Natural killer cell (primary cell): ENCODE measurements at places on chromosomes 2 and 18. TPM values are rescaled to one million over a fixed set of nuclear protein-coding genes. Genes with fewer than 3 reads are reported as not detected.

GRCh38 chr2:18503376-18504228, 56.9 kb downstream of the RDH14 start:
- no peak for DNase-seq

The CD226 gene
- total RNA-seq: 178 TPM

GRCh38 chr2:176370467-176371171, 101.4 kb downstream of the MTX2 start:
- no peak for DNase-seq

DNA sequence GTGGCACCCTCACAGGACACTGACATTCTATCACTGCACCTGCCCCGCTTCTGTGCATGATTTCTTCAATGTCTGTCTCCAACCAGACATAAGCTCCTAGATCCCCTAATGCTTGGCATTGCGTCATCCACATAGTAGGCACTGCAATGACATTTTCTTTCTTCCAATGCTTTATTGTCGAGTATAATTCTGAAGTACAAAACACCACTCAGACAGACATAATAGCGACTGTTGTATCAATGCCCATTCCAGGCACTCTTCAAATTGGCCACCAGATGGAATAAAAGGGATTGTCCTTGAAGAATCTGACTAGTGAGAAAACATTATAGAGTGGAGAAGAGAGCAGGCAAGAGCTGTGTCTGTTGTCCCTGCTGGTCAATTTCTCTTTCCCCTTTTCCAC, 89.0 kb downstream of the LPIN1 start:
- DNase-seq: no peak

DNA sequence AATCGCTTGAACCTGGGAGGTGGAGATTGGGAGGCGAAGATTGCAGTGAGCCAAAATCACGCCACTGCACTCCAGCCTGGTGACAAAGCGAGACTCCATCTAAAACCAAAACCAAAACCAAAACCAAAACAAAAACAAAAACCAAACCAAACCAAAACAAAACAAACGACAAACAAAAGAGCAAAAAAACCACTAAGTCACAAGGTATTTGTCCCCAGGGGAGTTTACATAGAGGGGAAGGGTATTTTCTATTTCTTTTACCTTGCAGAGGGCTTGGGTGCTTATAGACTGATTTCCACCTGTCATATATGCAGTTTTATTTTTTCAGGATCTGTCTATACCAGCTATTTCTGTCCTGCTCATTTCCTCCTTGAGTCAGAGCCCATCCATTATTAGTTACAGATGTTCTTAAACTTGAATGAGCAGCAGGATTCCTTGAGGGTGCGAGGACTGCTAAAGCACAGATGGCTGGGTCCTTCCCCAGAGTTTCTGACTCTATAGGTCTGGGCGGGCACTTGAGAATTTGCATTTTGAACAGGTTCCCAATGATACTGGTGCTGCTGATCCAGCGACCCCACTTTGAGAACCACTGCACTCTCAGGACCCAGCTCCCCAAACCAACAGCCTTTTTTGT, 102.2 kb upstream of the UXS1 start:
- no peak for DNase-seq

DNA sequence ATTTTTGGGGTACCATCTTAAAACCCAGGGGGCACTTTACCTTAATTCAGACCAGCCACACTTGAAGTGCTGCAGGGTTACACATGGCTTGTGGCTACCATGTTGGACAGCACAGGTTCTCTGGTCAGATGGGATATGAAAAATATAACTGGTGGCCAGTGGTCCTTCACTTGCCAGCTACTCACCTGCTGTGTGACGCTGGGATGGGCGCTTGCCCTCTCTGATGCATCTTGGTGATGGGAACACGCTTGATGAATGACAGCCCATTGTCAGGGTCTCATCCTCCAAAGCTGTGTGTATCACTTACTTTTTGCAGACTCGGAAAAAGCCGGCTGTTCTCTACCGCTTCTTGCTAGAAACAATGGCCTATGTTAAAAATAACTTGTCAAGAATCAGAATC, 22.5 kb downstream of the HJURP start:
- no peak for DNase-seq

The RNF144A gene
- 36.7 TPM for total RNA-seq

DNA sequence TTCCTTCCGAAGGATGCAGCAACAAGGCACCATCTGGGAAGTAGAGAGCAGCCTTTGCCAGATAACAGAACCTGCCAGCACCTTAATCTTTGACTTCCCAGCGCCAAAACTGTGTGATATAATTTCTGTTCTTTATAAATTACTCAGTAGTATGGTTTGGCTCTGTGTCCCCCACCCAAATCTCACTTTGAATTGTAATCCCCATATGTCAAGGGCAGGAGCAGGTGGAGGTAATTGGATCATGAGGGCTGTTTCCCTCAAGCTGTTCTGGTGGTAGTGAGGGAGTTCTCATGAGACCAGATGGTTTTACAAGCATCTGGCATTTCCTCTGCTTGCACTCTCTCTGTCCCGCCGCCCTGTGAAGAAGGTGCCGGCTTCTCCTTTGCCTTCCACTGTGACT, 899.9 kb downstream of the TRIB2 start:
- DNase-seq: no peak

The NXPH2 gene
- not detected for total RNA-seq

DNA sequence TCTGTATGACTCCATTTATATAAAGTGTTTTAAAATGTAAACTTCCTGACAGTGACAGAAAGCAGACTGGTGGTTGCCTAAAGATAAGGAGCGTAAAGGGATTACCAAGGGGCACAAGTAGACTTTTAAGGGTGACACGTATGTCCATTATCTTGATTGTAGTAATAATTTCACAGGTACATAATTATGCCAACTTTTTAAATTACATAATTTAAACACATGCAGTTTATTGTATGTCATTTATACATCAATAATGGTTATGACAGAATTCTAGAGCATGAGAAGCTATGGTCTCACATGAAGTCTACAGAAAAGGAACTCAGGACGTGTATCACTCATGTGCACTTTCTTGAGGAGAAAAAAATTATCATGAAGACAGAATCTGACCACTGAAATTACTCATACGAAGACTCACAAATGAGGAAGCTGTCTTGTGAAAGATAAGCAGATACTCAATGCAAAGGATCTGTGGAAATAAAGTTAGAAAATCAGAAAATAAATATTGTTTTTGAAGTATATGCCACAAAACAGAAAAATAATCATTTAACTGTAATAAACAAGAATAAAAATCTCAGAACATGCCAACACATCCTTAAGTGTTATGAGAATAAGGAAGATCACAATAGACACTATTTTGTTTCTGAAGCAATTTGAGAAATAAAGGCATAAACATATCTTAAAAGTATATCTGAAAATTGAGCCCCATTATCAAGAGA, 84.4 kb downstream of the TMEM131 start:
- DNase-seq: no peak

The MOCOS gene
- 0.16 TPM for total RNA-seq

DNA sequence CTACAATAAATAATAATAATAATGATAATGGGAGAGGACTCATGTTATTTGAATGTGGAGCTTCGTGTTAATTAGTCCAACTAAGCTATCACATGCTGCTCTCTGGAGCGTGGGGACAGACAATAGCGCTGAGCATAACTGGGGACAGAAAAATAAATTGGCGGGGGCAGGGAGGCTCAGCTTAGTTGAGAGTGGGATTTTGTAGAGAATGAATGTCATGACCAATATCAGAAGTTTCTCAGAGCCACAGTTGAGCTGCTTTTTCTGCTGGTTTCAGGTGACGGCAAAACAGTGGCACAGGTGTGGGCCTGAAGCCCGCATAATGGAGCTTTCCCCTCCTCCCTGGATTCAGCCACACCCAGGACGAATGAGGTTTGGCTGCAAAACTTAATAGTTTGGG, 111.1 kb upstream of the CAB39 start:
- DNase-seq: no peak

The UGT1A10 gene
- total RNA-seq: not detected
